ENCODE measurements at places on chromosomes 7 and 10.

DNA sequence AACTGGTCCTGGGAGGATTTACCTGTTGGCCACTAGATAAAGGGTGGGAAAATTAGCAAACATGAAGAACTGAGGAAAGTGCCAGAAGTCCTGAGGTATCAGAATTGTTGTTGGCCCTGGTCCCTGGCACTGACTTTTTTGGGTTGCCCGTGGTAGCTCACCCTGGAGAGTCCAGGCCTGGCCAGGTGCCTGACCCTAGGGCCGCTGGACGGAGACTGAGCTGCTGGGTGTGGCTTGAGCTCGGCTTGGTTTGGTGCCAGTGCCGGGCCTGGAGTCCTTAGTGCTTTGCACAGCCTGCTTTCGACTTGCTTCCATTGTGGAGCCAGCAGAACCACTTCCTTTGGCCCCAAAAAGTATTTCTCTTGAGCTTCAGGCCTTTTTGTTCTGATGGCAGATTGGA, 12.9 kb downstream of the MDH2 start:
- no peak overlapping the region for H3K4me3 ChIP-seq
- no peaks in the 10 kb centered on the region for H3K36me3 ChIP-seq
- no peaks in the 10 kb centered on the region for H3K27me3 ChIP-seq
- DNase-seq, result no peak
- no peaks in the 10 kb centered on the region for H3K4me1 ChIP-seq
- no peak overlapping the region for H3K27ac ChIP-seq

GRCh38 chr10:48655411-48656240, 29.0 kb upstream of the WDFY4 start:
- H3K27ac ChIP-seq, result no peak overlapping the region
- peak overlapping the region; percentile 47 for H3K4me3 ChIP-seq
- peaks cover 20% of the 10 kb centered on the region for H3K4me1 ChIP-seq

GRCh38 chr7:50409856-50410745, 40.0 kb downstream of the FIGNL1 start:
- H3K4me1 ChIP-seq, result no peaks in the 10 kb centered on the region
- H3K4me3 ChIP-seq, result no peak overlapping the region
- H3K36me3 ChIP-seq, result no peaks in the 10 kb centered on the region
- DNase-seq, result no peak

DNA sequence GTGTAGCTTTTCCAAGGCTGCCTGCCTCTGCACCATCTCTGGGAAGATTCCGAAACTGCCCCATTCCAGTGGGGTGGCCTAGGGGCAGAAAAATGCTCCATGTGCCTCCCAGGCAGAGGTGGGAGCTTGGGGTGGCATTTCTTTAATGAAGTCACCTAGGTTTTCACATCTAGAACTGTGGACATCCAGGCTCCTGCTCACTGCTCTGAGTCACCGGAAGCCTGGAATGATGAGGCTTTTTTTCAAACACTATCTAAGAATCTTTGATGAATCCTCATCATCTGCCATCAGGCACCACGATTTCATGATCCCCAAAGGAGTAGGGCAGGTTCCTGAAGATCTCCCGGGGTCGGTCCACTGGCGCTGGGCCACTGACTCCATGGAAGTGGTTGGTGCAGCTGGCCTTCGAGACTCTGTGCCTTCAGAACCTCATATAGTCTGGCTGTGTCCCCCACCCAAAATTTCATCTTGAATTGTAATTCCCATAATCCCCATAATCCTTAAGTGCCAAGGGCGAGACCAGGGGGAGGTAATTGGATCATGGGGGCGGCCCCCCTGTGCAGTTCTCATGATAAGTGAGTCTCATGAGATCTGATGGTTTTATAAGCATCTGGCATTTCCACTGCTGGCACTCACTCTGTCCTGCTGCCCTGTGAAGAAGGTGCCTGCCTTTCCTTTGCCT, 37.1 kb downstream of the MTURN start:
- peaks cover 52% of the 10 kb centered on the region for H3K4me1 ChIP-seq
- no peaks in the 10 kb centered on the region for H3K36me3 ChIP-seq
- DNase-seq, result no peak
- H3K4me3 ChIP-seq, result no peak overlapping the region

GRCh38 chr7:101677391-101677790, 48.3 kb upstream of the MYL10 start:
- no peak overlapping the region for H3K4me3 ChIP-seq
- H3K27ac ChIP-seq, result no peak overlapping the region
- no peak for DNase-seq

GRCh38 chr7:39645482-39646407, 22.4 kb downstream of the RALA start:
- H3K4me3 ChIP-seq, result no peak overlapping the region
- H3K4me1 ChIP-seq, result peaks cover 27% of the 10 kb centered on the region
- no peaks in the 10 kb centered on the region for H3K27me3 ChIP-seq
- H3K27ac ChIP-seq, result no peak overlapping the region

Data from vagina (tissue), 2 donors.